T-cell (primary cell): ENCODE measurements at places on chromosomes 2 and 18.

- DNase-seq: no peak
Observed at GRCh38 chr2:215787565-215788178, 225.7 kb downstream of the MREG start.

DNA sequence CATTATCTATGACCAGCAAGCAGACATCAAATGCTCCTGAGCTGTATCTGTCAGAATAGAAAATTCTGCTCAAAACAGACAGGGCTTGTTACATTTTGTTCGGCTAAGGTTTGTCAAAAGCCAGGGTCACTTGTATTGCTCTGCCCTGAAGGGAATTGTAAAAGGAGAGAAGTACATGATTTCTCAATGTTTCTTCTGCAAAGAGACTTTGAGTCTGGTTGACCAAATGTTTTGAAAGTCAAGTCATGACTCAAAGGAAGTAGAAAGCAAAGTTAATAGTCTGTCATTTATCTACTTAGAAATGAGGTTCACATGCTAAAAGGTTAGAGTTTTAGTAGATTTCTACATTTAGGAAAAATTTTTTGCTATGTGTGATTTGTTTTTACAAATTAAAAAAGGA is 1624.1 kb upstream of the ZEB2 start:
- no peak for DNase-seq

- no peak for DNase-seq
Observed at GRCh38 chr18:68564961-68565360, 149.9 kb downstream of the TMX3 start.

GRCh38 chr2:233991196-233991595 is 59.3 kb upstream of the SPP2 start:
- DNase-seq: no peak

GRCh38 chr18:23528580-23529472 is 25.5 kb downstream of the RMC1 start:
- DNase-seq: no peak

GRCh38 chr2:4486971-4487370 is 783.6 kb downstream of the DCDC2C start:
- no peak for DNase-seq

GRCh38 chr2:72092111-72092510 is 55.6 kb downstream of the CYP26B1 start:
- no peak for DNase-seq

- DNase-seq: no peak
Observed at GRCh38 chr2:74093840-74094239, 53.9 kb downstream of the BOLA3 start.

DNA sequence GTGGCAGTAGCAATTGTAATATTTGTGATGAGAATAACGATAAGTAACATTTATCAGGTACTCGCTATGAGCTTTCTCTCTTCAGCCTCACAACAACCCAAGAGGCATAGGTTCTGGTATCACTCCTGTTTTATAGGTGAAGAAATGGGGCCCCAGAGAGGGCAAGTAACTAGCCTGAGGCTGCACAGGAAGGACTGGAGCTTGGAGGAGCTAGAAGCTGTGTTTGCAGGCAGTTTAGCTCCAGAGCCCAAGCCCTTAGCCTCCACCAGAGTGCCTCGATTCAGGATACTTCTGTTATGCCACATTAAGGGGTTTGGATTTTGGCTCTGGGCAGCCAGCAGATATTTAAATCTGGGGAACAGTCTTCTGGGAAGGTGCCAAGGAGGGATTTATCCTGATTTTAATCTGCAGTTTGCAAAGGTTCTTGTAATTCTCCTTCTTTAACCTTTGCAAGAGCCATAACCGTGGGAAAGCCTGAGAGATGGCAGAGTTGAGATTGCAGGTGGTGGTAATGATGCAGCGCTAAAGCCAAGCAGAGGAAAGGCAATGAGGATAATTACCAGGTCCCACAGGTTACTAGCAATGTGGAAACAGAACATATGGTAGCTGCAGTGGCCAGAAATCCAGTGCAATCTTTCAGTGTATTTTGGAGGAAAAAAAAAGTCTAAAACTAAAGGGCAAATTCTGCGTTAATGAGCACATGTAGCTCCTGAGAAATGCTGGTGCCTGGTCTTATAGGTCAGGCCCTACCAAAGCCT is 9.1 kb downstream of the MOCOS start:
- no peak for DNase-seq

GRCh38 chr2:69646714-69647113 is 3.2 kb upstream of the AAK1 start:
- DNase-seq: no peak

- DNase-seq: no peak
Observed at GRCh38 chr2:189083606-189084005, 96.0 kb downstream of the COL5A2 start.

DNA sequence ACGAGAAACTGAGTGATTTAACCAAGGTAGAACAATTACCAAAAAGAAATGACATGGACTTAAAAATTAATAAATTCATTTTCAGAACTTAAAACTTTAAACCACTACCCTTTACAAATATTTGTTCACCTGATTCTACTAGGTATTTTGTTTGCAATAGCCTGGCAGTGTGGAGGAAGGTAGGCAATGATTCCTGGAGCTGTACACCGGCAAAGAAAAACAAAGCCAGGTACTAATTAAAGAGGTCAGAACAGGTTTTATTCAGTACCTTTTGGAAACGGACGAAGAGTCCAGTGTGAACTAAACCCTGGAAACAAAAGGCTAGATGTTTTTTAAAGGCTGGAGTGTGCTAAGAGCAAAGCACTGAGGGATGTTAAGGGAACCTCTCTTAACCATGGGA is 561.3 kb upstream of the FSHR start:
- DNase-seq: no peak

- DNase-seq: no peak
Observed at GRCh38 chr2:168722592-168722991, 79.8 kb upstream of the NOSTRIN start.

- DNase-seq: no peak
Observed at GRCh38 chr2:60158262-60158661, 395.2 kb downstream of the BCL11A start.

DNA sequence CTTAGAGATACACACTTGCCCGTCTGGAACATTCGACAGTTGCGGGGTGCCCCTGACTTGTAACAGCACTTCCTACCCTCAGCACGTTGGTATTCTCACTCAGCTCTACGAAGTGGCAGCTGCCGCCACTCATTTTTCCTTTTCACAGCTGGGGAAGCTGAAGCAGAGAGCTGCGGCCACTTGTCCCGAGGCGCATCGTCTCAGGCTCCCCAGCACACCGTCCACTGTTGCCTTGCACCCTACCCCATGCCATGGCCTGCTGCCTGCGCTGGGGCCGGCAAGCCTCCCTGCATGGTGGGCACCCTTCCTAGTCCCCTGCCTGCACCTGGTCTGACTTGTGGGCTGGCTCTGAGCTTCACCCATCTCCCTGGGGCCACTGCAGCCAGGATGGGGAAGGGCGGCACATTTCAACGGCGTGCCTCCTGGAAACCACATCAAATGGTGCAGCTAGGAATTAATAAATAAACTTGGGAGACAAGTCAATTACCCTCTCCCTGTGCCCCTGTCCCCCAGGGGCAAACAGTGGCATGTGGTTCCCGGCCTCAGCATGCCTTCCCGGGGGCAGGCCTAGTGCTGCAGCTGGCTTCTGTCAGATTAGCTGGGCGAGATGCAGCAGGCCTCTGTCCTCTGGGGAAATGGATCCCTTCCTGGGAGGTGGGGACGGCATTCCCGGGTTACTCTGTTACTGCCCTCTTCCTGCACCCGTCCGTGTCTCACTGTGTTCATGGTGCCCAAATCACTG is 64.7 kb upstream of the HAAO start:
- DNase-seq: no peak
